Motor neuron (in vitro differentiated cells): ENCODE measurements at places on chromosomes 11 and 22. TPM values are rescaled to one million over a fixed set of nuclear protein-coding genes. Genes with fewer than 3 reads are reported as not detected.

GRCh38 chr11:27358296-27358695 lies 4.7 kb downstream of the CCDC34 start:
- no peak for ATAC-seq

GRCh38 chr11:79119491-79120284 lies 321.1 kb downstream of the TENM4 start:
- peak; percentile 75 for ATAC-seq

Gene SLC29A2
- total RNA-seq: 14.8 and 15.7 TPM in 2 replicates

Gene CRYBB2
- not detected in 2 replicates for total RNA-seq
